Activated naive CD8-positive, alpha-beta T cell treated with anti-CD3 and anti-CD28 coated beads, Interleukin-2, amount 10 ng/mL, durations not matched to agents 7 days and 5 days (primary cell): ENCODE measurements at places on chromosomes 4 and X.
A peak's percentile ranks its signal among the peaks of the same experiment; 100 is the strongest.

DNA sequence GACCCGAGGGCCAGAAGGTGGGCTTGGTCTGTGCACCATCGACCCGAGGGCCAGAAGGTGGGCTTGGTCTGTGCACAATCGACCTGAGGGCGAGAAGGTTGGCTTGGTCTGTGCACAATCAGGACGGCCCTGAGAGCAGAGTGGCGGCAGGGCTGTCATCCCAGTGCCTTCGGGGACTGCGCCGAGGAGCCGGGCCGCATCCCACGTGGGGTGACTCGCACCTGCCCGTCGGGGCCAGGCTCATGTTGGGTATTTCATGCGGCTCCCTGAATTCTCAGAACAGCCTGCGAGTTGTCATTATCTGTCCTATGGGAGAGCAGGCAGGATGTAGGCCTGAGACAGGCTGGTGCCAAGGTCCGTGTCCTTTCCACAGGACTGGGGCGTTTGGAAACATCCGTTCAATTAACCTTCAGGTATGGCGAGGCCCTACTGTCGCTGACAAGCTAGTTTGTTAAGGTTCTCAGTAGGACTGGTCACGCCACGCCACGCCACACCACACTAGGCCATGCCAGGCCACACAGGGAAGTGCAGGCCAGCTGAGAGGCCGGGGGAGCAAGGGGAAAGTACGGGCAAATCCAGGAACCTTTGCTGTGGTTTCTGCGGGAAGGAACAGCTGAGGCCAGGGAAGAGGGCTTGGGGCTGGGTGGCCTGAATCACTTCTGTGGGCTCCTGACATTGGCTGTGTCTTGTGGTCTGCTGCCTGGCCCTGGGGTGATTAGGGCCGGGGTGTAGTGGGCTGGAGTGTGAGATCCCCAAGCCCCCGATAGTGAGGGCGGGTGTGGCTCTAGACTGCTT, 182.9 kb downstream of the AFAP1 start:
- peaks cover 10% of the 10 kb centered on the region for H3K4me1 ChIP-seq
- no peak for DNase-seq
- no peaks in the 10 kb centered on the region for H3K27me3 ChIP-seq
- peak overlapping the region; percentile 21 for H3K27ac ChIP-seq
- H3K36me3 ChIP-seq: no peaks in the 10 kb centered on the region
- no peak overlapping the region for H3K4me3 ChIP-seq

- no peak for DNase-seq
- no peak overlapping the region for H3K27ac ChIP-seq
- no peaks in the 10 kb centered on the region for H3K36me3 ChIP-seq
- H3K27me3 ChIP-seq: no peaks in the 10 kb centered on the region
These were observed 140.3 kb upstream of the PGRMC2 start for GRCh38 chr4:128427832-128428366.

GRCh38 chrX:53939127-53939526, 105.1 kb downstream of the PHF8 start:
- peak overlapping the region; percentile 31 for H3K4me3 ChIP-seq
- H3K4me1 ChIP-seq: peaks cover 32% of the 10 kb centered on the region
- H3K27me3 ChIP-seq: no peaks in the 10 kb centered on the region
- H3K27ac ChIP-seq: peak overlapping the region; percentile 86
- peaks cover 43% of the 10 kb centered on the region for H3K36me3 ChIP-seq

GRCh38 chr4:153248641-153249198, 44.5 kb downstream of the TRIM2 start:
- peak overlapping the region; percentile 70 for H3K27ac ChIP-seq
- H3K27me3 ChIP-seq: peaks cover 2% of the 10 kb centered on the region
- H3K4me1 ChIP-seq: peaks cover 13% of the 10 kb centered on the region
- H3K36me3 ChIP-seq: no peaks in the 10 kb centered on the region

GRCh38 chr4:114561590-114561989, 37.0 kb upstream of the UGT8 start:
- no peak overlapping the region for H3K4me3 ChIP-seq
- no peaks in the 10 kb centered on the region for H3K4me1 ChIP-seq
- H3K27ac ChIP-seq: no peak overlapping the region
- peaks cover 2% of the 10 kb centered on the region for H3K36me3 ChIP-seq
- no peaks in the 10 kb centered on the region for H3K27me3 ChIP-seq

DNA sequence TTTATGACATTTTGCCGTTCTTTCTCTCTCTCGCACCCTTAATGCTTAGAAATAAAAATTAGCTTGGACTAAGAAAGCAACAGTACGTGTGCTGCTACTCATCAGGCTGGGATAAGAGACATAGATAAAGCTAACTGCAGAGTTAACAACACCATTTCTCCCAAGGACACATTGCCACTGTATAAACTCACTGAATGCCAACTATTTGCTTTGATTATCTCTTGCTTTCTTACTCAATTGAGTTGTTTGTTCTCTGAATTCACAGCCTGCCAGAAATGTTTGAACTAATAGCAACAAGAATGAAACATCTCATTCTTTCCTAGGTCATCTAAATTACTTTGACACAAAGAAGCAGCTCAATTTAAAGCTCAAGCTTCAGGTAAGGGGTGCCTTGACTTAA, 34.6 kb downstream of the F8 start:
- no peak for DNase-seq
- H3K4me3 ChIP-seq: no peak overlapping the region

DNA sequence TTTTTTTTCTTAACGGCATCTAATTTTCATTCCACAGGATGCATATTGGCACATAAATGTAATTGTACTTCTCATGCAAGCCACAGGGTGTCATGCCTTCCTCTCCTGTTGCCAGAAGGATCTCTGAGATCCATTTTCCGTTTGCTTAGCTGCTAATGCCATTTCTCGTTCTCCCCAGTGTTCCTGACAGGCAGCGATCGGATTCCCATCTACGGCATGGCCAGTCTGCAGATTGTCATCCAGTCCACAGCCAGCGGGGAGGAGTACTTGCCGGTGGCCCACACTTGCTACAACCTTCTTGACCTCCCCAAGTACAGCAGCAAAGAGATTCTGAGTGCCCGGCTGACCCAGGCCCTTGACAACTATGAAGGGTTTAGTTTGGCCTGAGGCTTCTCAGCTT, 8.9 kb upstream of the NAP1L5 start:
- no peaks in the 10 kb centered on the region for H3K4me1 ChIP-seq
- no peaks in the 10 kb centered on the region for H3K27me3 ChIP-seq
- H3K27ac ChIP-seq: no peak overlapping the region
- peaks cover 32% of the 10 kb centered on the region for H3K36me3 ChIP-seq

DNA sequence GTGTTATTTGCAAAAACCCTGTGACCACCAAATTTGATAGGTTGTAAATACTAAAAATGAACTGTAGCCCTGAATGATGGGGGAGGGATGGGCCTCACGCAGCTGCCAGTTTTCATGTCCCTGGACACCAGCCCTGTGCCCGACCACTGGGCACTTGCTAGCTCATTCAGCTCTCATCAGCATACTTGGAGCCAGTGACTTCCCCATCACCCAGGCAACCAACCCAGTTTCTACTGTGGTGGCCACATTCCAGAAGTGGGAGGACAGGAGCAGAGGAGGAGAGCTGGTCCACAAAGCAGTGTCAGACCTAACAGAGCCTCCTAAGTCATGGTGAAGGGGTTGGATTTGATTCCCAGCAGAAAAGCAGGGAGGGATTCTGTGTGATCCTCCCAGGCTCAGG, 128.2 kb downstream of the CPEB2 start:
- no peak overlapping the region for H3K4me3 ChIP-seq
- H3K27ac ChIP-seq: no peak overlapping the region
- no peak for DNase-seq
- H3K36me3 ChIP-seq: no peaks in the 10 kb centered on the region

DNA sequence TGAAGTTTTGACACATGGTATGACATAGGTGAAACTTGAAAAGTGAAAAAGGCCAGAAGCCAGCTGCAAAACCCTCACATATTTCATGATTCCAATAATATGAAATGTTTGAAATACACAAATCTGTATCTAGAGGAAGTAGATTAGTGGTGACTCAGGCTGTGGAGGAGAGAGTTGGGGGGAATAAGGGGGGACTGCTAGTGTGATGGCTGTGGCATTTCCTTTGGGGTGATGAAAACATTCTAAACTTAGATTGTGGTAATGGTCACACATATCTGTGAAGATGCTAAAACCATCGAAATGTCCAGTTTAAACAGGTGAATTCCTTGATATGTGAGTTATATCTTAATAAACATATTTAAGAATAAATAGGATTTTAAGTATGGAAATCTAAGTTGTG, 343.5 kb upstream of the SFRP2 start:
- DNase-seq: no peak
- no peaks in the 10 kb centered on the region for H3K4me1 ChIP-seq
- no peak overlapping the region for H3K27ac ChIP-seq
- no peak overlapping the region for H3K4me3 ChIP-seq

DNA sequence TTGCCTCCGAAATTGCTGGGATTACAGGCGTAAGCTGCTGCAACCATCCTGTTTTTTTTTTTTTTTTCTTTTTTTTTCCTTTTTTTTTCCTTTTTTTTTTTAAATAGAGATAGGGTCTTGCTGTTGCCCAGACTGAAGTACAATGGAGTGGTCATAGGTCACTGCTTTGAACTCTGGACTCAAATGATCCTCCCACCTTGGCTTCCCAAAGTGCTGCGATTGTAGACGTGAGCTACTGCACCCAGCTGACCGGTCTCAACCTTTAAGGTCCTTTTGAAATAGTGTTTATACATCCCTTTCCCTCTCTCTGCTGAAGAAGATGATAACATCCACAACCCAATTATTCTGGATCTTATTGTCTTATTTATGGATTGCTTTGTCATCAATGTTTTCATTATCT, 548.7 kb downstream of the GBA3 start:
- H3K27me3 ChIP-seq: no peaks in the 10 kb centered on the region
- DNase-seq: no peak
- H3K27ac ChIP-seq: no peak overlapping the region

DNA sequence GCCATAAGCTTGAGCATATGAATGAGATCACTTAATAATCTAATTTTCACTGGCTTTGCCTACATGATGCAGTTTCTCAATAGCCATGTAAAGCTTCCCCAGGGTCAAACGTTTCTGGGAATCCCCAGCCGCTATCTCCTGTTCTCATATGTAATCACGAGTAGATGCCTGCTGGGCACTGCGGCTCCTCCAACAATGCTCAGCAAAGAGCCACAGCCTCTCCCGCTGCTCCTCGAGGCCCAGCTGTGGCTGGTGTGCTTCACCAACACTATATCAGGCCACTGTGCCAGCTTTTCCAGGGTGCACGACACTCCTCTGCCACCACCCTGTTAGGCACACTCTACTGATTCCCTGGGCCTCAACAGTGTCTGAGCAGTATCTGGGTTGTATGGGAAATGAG, 78.3 kb upstream of the RASGEF1B start:
- H3K27me3 ChIP-seq: no peaks in the 10 kb centered on the region
- H3K4me1 ChIP-seq: peaks cover 2% of the 10 kb centered on the region
- DNase-seq: no peak
- H3K4me3 ChIP-seq: no peak overlapping the region

DNA sequence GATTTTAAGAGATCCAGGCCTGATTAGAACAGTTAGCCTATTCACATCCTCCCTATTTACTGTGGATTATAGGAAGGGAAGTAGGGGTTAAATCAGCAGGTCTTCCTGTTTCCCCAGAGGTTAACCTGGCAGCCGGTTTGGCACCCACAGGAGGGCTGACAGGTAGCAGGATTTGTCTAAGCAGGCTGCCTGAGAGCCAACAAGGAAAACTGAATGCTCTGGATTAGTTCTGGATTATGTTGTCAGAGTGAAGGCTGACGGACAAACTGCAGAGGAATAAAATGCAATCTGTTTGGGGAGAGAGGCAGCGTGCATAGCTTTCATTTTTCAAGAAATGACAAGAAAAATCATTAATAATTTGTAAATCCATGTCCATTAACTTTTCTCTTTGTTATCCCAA, 397.1 kb upstream of the FAM241A start:
- no peaks in the 10 kb centered on the region for H3K27me3 ChIP-seq
- no peak overlapping the region for H3K27ac ChIP-seq
- H3K4me1 ChIP-seq: no peaks in the 10 kb centered on the region
- H3K4me3 ChIP-seq: no peak overlapping the region
- no peak for DNase-seq
- H3K36me3 ChIP-seq: no peaks in the 10 kb centered on the region

GRCh38 chr4:157040405-157040804, 35.5 kb upstream of the GLRB start:
- H3K27ac ChIP-seq: no peak overlapping the region
- H3K27me3 ChIP-seq: no peaks in the 10 kb centered on the region
- no peaks in the 10 kb centered on the region for H3K4me1 ChIP-seq
- no peaks in the 10 kb centered on the region for H3K36me3 ChIP-seq

DNA sequence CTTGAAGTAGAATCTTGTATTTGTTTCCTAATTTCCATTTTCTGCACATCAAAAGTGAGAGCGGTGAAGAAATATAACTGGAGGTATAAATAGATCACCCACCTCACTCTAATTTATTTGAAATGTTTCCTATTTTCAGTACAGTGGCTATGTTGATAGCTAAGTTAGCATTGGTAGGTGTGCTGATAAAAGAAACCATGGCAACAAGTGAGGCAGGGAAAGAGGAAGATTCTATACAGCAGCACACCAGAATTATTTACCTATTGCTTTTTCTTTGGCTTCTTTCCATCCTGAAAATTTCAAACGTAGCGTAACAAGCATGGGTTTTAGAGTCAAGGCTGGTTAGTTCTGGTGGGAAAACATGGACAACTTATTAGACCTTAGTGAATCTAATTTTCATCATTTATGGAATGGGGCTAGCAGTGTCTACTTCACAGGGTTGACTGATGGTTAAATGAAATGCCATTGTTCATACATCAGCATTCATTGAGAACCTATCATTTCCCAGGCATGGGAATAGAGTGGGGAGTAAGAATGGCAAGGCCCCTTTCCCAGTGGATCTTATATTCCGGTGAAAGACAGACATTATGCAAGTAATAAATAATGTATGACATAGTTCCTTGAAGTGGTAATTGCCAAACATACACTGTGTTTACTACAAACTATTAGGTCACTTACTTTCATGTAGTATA, 30.6 kb upstream of the CTSO start:
- no peaks in the 10 kb centered on the region for H3K36me3 ChIP-seq
- no peaks in the 10 kb centered on the region for H3K4me1 ChIP-seq
- H3K27me3 ChIP-seq: peaks cover 2% of the 10 kb centered on the region
- no peak overlapping the region for H3K27ac ChIP-seq

DNA sequence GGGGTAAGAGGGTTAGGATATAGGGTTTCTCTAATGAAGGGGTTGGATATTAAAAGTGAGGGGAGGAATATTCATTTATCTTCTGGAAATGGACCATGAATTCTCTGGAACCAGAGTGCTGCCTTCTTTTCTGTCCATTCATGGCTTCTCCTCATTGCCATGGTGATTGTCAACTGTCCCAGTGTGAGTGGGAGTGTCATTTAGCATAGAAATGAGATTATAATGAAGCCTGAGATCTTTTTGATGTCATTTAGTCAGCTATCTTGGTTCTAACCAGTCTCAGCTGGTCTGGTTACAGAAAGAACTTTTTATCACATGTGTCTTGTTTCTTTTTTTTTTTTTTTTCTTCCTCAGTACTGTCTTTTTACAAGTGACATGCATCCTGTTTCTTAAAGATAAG, 497.3 kb upstream of the PITX2 start:
- DNase-seq: no peak
- H3K27ac ChIP-seq: no peak overlapping the region
- H3K4me1 ChIP-seq: no peaks in the 10 kb centered on the region
- no peaks in the 10 kb centered on the region for H3K36me3 ChIP-seq
- H3K27me3 ChIP-seq: no peaks in the 10 kb centered on the region
